ENCODE measurements at places on chromosomes 3 and 15.
A peak's percentile ranks its signal among the peaks of the same experiment; 100 is the strongest.

DNA sequence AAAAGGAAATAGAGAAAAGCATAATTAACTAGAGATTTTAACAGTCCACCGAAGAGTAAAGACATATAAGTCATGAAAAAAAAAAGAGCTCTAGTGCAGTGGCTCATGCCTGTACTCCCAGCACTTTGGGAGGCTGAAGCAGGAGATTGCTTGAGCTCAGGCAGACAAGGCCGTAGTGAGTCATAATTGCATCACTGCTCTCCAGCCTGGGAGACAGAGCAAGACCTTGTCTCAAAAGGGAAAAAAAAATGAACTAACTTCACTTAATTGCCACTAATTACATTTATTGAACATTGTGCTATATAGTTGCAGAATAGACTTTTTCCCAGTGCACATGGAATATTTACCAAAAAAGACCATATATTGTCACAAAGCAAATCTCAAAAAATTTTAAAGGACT lies 221.8 kb downstream of the CBLB start:
- no peak for DNase-seq

- DNase-seq, result no peak
These were observed 269.8 kb upstream of the POU1F1 start for GRCh38 chr3:87546216-87546615.

DNA sequence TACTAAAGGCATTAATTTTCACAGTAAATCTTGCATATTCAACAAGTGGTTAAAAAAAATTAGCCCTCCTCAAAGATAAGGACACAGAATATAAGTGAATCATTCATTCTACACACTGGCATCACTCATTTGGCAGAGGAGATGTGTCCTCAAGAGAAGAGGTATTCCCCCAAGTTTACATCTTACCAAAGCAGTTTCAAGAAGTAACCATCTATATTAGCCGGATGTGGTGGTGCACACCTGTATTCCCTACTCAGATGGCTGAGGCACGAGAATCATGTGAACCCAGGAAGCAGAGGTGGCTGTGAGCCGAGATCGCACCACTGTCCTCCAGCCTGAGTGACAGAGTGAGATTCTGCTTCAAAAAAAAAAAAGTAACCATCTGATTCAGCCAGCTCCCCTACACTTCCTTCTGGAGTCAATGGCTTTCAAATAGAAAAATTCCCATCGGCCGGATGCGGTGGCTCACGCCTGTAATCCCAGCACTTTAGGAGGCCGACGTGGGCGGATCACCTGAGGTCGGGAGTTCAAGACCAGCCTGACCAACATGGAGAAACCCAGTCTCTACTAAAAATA lies 15.4 kb downstream of the RAF1 start:
- no peak for DNase-seq

- no peak for DNase-seq
These were observed 164.1 kb downstream of the ARRDC4 start for GRCh38 chr15:98124581-98124980.

GRCh38 chr3:17355591-17355990 lies 386.8 kb downstream of the TBC1D5 start:
- DNase-seq, result no peak

GRCh38 chr15:62909257-62909656 lies 133.3 kb upstream of the TPM1 start:
- DNase-seq, result no peak

DNA sequence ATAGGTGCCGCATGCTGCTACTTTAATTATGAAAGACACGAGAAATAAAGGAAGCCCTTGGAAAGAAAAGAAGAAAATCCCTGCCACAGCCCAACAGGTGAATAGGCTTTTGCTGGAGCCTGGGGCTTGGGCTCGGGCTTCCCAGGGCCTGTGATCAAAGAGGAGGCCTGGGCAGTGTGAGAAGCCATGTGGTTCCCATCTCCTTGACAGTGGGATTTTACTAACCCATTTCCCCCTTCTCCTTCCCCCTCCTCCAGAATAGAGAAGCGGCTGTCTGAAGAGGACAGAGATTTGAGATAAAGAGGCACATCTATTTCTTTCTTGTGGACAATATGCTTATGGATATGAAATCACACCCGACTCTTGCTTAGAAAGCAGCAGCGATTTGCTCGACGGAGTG lies 369.1 kb downstream of the MCTP2 start:
- no peak for DNase-seq

DNA sequence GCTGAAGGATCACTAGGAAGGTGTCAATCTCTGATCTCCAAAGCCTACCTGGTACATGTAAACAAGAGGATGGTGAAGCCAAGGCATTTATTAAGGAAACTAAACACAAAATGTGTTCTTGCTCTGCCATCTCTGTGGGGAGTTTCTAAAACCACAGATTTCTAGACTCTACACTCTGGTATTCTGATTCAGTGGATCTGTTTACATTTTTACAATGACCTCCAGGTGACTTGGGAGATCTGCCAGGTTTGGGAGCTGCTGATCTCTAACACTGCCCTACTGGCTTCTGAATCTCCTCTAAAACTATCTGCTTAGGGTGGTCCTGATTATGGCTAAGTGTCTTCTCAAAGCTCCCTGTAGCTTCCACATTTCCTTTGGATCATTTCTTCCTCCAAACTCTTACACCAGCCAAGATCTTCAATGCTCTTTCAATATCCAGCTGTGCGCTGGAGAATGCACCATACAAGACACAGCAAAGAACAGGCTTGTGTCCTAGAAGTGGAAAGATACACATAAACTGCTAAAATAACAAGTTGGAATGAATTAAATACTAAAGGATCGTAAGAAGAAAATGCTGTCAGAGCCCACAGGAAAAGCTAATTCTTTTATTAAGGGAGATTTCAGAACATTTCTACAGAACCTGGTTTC lies 72.7 kb downstream of the GREM1 start:
- no peak for DNase-seq

- DNase-seq, result no peak
These were observed 31.8 kb downstream of the MYO5A start for GRCh38 chr15:52496776-52497470.

DNA sequence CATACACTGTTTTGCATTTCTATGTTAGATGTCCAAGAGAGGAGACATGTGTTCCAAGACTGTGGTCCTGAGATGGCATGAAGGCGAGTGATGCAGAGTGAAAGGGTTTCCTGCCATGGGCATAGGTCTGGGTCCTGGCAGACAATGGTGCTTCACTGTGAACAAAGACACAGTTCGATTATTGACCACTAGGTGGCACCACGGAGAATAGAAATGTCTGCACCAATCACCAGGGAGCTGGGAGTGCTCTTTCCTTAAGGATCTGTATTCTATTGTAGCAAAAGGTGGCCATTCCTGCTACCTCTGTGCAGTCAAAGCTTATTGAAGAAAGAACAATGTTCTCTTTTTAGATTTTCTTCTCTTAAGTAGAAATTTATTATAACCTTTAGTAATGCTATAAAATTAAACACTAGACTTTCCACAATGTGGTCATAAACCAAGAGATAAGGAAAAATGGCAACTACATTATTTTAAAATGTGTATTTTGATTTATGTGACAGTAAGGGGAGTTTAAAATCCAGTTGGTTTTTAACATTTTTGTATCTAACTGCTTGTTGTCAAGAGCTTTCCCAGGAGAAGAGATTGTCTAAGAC lies 88.7 kb downstream of the GABRG3 start:
- DNase-seq, result no peak

GRCh38 chr3:127549826-127550467 lies 40.6 kb downstream of the TPRA1 start:
- DNase-seq, result no peak

GRCh38 chr3:37149257-37149656 lies 25.1 kb downstream of the LRRFIP2 start:
- DNase-seq, result peak; percentile 85

DNA sequence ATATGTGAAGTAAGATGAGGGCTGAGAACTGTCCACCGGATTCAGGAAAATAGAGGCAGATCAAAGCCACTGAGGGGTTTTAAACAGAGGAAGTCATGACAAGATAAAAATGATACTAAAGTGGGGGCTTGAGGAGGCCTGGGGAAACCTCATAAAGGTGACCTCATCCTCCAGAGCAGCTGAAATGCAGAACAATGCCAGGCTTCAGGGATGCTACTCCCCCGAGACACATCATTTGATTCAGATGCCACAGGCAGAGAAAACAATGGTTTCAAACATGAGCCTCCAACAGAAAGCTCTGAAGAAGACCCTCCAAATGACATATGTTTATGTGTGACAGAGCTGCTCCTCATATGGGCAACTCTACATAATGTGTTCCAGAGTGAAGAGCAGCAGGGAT lies 6.4 kb downstream of the CFAP20DC start:
- DNase-seq, result no peak

DNA sequence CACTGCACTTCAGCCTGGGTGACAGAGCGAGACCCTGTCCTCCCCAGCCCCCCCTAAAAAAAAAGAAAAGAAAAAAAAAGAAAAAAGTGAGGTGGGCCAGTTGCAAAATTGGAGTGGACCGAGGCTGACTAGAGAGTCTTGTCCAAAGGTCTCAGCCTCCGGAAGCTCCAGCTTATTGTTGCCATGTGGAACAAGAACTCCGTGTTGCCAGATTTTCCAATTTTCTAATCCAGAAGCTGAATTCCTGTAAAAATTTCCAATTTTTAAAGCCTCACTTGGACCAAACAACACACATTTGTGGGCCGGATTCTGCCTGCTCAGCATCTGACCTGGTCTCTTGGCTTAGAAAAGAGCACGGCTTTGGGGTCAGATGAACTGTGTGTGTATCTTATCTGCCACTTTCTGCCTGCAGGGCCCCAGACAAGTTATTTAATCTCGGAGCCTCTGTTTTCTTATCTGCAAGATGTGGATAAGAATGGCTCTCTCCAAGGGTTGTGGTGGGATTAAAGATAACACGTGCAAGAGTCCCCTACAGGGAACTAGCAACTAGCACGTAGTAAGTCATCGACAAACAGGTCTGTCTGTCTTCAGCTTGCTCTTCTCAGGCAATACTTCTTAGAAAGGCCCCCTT lies 73.7 kb upstream of the TLE3 start:
- no peak for DNase-seq

- no peak for DNase-seq
These were observed 449 bp downstream of the ROBO1 start for GRCh38 chr3:79767194-79767904.

- DNase-seq, result no peak
These were observed 44.2 kb downstream of the MKRN2 start for GRCh38 chr3:12601072-12601471.

GRCh38 chr3:141971571-141971970 lies 95.1 kb downstream of the ATP1B3 start:
- DNase-seq, result no peak

- DNase-seq, result no peak
These were observed 7.6 kb downstream of the OXNAD1 start for GRCh38 chr3:16272588-16272987.

DNA sequence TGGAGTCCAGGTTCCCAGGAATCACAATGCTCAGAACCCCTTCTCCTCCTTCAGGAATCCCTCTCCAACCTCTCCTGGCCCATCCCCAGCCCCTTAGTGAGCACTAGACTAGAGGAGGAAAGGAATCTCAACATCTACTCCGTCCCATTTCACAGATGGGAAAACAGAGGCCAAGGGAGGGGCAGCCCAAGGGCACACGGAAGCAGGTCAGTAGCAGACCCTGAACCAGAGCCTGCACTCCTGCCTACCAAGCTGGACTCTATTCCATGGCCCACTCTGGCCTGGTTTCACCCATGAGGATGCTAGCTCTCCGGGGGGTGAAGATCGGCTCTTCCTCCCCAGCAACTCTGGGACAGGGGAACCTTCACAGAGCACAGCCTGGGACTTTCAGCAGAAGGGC lies 14.3 kb downstream of the SEMA7A start:
- DNase-seq, result no peak

GRCh38 chr3:29514912-29515311 lies 234.0 kb downstream of the RBMS3 start:
- DNase-seq, result no peak

GRCh38 chr15:71651750-71652186 lies 158.6 kb upstream of the NR2E3 start:
- no peak for DNase-seq

DNA sequence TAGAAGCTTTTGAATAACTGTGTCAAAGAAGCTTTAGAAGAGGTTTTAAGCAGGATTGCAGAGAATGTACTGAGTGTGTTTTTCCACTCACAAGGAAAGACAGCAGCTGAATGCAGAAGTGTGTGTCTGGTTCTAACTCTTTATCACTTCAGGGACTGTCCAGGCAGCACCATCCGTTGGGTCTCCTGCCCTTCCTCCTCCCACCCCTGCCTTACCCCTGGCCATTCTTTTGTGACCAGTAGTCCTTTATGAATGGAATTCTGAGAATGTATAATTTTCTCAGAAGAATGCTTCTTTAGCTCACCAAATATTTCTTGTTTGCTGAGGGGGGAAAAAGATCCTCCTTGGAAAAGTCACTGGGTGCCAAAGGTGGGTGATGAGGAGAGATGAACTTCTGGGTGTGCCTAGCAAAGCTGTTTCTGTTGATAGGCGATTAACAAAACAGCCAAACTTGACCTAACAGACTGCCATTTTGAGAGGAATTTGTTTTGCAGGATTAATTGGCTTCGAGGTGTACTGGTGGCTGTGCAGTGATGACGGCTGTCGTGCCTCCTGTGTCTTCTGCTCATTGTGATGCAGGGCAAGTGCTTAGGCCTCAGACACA lies 70.9 kb downstream of the IGF1R start:
- no peak for DNase-seq

- DNase-seq, result peak; percentile 80
These were observed 55.3 kb upstream of the CA12 start for GRCh38 chr15:63436872-63437375.

DNA sequence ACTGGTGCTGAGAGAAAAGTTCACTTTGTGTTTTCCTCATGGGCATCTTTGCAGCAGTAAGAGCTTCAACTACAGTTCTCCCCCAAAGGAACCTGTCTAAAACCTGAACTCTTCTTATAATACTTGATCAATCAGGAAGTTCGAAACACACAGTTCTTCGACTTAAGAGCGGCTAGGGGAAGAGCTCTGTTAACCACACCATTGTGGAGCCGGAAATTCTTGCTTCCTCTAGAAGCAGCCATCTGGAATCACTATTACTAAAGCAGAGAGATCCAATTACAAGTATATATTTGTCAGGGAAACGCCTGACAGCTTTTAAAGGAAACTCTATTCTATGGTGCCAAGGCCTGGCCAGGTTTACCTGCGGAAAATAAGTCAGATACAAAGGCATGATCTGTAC lies 337.3 kb upstream of the CBLB start:
- no peak for DNase-seq

DNA sequence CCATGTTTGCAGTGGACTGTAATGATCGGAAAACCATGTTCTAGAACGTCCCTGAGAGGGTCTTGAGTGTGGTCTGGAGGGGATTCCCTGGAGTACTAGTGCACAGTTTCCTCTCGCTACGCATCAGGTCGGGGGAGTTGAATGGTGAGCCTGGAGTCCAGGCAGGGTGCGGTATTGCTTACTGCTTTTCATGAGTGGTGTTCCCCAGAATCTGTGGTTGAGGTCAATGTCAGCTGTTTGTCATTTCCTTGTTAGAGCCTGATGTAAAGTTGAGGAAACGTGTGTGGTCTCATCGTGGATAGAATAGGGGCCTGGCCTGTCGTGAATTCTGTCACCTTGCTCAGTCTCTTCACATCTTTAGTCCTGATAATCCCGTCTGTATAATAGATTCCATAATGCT lies 328.2 kb upstream of the LRRFIP2 start:
- DNase-seq, result no peak

- DNase-seq, result no peak
These were observed 179.3 kb upstream of the CHRM5 start for GRCh38 chr15:33788906-33789540.
